ENCODE measurements at places on chromosomes 11 and 22.

DNA sequence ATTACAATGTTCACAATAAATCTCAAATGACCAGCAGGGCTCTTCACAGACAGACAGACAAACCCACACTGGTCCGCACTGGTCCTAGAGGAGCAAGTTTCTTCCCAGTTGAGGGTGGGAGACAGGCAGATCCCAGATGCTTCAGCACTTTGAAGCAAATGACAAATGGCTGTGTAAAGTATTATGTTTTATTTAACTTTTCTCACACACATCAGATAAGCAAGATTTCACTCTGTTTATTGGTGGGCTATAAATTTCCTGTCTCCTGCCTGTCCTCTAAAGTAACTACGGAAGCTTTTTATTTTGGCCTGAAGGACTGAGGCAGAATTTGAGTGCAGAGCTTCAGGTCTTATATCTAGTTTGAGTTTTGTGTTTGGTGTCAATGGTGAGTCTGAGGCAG lies 174.7 kb upstream of the MTNR1B start:
- no peak overlapping the region for H3K4me3 ChIP-seq
- peaks cover 9% of the 10 kb centered on the region for H3K36me3 ChIP-seq
- no peaks in the 10 kb centered on the region for H3K27me3 ChIP-seq
- H3K27ac ChIP-seq = no peak overlapping the region
- no peaks in the 10 kb centered on the region for H3K4me1 ChIP-seq

- no peak overlapping the region for H3K4me3 ChIP-seq
- no peaks in the 10 kb centered on the region for H3K36me3 ChIP-seq
- no peaks in the 10 kb centered on the region for H3K27me3 ChIP-seq
- no peak for DNase-seq
Observed at GRCh38 chr11:101211407-101211975, 81.9 kb upstream of the PGR start.

GRCh38 chr11:93740031-93740729 lies 1.1 kb downstream of the TAF1D start:
- no peaks in the 10 kb centered on the region for H3K27me3 ChIP-seq
- H3K36me3 ChIP-seq = peaks cover 14% of the 10 kb centered on the region
- peaks cover 56% of the 10 kb centered on the region for H3K4me1 ChIP-seq
- H3K27ac ChIP-seq = no peak overlapping the region

- no peak for DNase-seq
- H3K4me3 ChIP-seq = no peak overlapping the region
- no peaks in the 10 kb centered on the region for H3K4me1 ChIP-seq
- peaks cover 22% of the 10 kb centered on the region for H3K36me3 ChIP-seq
- no peak overlapping the region for H3K27ac ChIP-seq
Observed at GRCh38 chr11:65981972-65982823, 19.8 kb downstream of the EIF1AD start.

GRCh38 chr11:116861539-116861938 lies 24.1 kb upstream of the APOA1 start:
- DNase-seq = no peak
- H3K27ac ChIP-seq = no peak overlapping the region
- H3K36me3 ChIP-seq = peaks cover 51% of the 10 kb centered on the region
- H3K4me1 ChIP-seq = no peaks in the 10 kb centered on the region

- H3K36me3 ChIP-seq = no peaks in the 10 kb centered on the region
- H3K27ac ChIP-seq = no peak overlapping the region
- H3K4me3 ChIP-seq = no peak overlapping the region
- H3K4me1 ChIP-seq = no peaks in the 10 kb centered on the region
- H3K27me3 ChIP-seq = no peaks in the 10 kb centered on the region
Observed at GRCh38 chr11:110031171-110031570, 62.0 kb upstream of the ZC3H12C start.

- no peak overlapping the region for H3K27ac ChIP-seq
- no peak overlapping the region for H3K4me3 ChIP-seq
- no peaks in the 10 kb centered on the region for H3K4me1 ChIP-seq
- DNase-seq = no peak
- H3K27me3 ChIP-seq = no peaks in the 10 kb centered on the region
Observed at GRCh38 chr11:102528618-102529017, 1.9 kb downstream of the MMP7 start.

DNA sequence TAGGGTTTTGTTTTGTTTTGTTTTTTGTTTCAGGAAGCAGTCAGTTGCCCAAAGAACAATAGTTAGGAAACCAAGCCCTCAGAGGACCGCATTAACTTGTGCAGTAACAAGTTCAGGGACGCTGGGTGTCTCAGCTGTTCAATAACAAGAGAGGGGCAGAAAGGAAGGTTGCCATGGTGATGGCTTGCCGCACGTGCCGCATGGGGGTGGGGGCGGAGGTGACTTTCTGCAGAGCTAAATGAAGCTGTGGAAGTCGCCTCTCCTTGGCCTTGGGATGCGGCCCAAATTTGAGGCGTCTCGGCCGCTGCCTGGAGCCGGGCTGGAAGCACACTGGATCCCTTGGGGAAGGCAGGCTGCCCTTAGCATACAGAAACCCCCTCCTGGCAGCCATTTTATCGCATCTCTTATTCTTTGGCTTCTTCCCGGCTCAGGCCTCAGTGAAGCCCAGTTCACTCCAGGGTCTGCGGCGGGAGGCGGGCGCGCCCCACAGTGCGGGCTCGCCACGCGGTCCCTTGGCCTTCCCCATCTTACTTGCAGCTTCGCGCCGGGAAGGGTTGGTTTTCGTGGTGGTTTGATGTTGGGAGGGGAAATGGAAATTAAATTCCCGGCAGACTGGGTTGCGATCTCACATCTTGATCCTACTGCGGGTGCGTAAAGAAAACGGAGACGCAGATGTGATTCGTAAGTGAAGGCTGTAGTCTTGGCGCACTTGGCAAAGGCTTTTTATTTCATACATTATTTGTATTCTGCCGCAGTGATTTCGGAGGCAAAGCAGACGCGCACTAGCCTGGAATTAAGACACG lies 94.3 kb downstream of the SLC17A6 start:
- H3K36me3 ChIP-seq = no peaks in the 10 kb centered on the region
- H3K4me1 ChIP-seq = no peaks in the 10 kb centered on the region
- no peak for DNase-seq
- H3K27me3 ChIP-seq = no peaks in the 10 kb centered on the region
- no peak overlapping the region for H3K27ac ChIP-seq

GRCh38 chr11:67308031-67308866 lies 4.9 kb downstream of the SSH3 start:
- peaks cover 22% of the 10 kb centered on the region for H3K36me3 ChIP-seq
- H3K27me3 ChIP-seq = no peaks in the 10 kb centered on the region
- DNase-seq = no peak
- H3K4me3 ChIP-seq = no peak overlapping the region

DNA sequence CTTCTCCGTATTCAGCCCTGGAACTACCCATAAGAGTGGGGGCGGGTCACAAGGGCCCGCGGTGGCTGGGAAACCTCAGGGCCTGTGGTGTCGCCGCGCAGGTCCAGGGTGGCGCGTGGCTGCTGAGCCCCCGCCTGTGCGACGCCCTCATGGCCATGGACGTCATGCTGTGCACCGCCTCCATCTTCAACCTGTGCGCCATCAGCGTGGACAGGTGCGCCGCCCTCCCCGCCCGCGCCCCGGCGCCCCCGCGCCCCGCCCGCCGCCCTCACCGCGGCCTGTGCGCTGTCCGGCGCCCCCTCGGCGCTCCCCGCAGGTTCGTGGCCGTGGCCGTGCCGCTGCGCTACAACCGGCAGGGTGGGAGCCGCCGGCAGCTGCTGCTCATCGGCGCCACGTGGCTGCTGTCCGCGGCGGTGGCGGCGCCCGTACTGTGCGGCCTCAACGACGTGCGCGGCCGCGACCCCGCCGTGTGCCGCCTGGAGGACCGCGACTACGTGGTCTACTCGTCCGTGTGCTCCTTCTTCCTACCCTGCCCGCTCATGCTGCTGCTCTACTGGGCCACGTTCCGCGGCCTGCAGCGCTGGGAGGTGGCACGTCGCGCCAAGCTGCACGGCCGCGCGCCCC lies 2.4 kb downstream of the DRD4 start:
- H3K36me3 ChIP-seq = peaks cover 22% of the 10 kb centered on the region
- DNase-seq = no peak
- H3K27me3 ChIP-seq = no peaks in the 10 kb centered on the region
- H3K4me1 ChIP-seq = peaks cover 15% of the 10 kb centered on the region
- H3K4me3 ChIP-seq = no peak overlapping the region

GRCh38 chr11:96578379-96578778 lies 188.6 kb downstream of the JRKL start:
- no peaks in the 10 kb centered on the region for H3K27me3 ChIP-seq
- no peaks in the 10 kb centered on the region for H3K36me3 ChIP-seq
- no peak overlapping the region for H3K4me3 ChIP-seq

GRCh38 chr11:117953024-117953671 lies 23.9 kb upstream of the TMPRSS13 start:
- no peak overlapping the region for H3K27ac ChIP-seq
- H3K4me3 ChIP-seq = no peak overlapping the region
- H3K36me3 ChIP-seq = no peaks in the 10 kb centered on the region
- no peak for DNase-seq
- no peaks in the 10 kb centered on the region for H3K4me1 ChIP-seq

GRCh38 chr11:118856314-118856713 lies 27.4 kb upstream of the CXCR5 start:
- no peaks in the 10 kb centered on the region for H3K27me3 ChIP-seq
- H3K36me3 ChIP-seq = no peaks in the 10 kb centered on the region
- H3K27ac ChIP-seq = no peak overlapping the region
- no peaks in the 10 kb centered on the region for H3K4me1 ChIP-seq
- no peak for DNase-seq

- H3K36me3 ChIP-seq = no peaks in the 10 kb centered on the region
- DNase-seq = no peak
- no peak overlapping the region for H3K4me3 ChIP-seq
- no peak overlapping the region for H3K27ac ChIP-seq
Observed at GRCh38 chr11:11478687-11479086, 125.6 kb upstream of the CSNK2A3 start.

- no peaks in the 10 kb centered on the region for H3K36me3 ChIP-seq
- no peak overlapping the region for H3K4me3 ChIP-seq
- H3K4me1 ChIP-seq = no peaks in the 10 kb centered on the region
- DNase-seq = no peak
Observed at GRCh38 chr11:75022296-75022695, 33.6 kb downstream of the NEU3 start.

DNA sequence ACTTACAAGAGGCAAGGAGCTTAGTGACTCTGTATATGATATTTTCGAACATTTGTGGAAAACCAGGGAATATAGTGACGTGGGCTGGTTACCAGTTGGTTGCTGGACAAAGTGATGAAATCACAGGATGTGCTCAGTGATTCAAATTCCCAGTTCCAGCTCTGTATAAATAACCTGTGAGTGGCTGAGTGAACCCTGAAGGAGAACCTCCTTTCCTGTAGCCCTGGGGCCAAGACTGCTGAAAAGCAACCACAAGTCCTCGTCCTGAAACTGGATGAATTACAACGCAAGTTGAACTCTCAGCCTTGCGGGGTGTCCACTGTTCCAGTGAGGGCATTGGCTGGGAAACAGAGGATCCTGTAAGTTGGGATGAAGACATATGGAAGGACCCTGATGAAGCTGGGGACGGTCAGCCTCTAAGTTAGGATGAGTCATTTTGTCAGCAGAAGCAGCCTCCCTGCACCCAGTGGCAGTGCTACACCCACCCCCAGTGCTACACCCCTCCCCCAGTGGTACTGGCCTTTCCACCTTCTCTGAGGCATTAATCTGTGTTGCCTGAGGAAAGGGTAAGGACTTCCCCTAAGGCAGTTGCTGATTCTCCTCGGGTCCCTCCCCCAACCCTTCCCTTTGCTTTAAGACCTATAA lies 22.0 kb upstream of the CD81 start:
- H3K27me3 ChIP-seq = no peaks in the 10 kb centered on the region
- no peaks in the 10 kb centered on the region for H3K4me1 ChIP-seq
- H3K4me3 ChIP-seq = no peak overlapping the region
- H3K27ac ChIP-seq = no peak overlapping the region
- H3K36me3 ChIP-seq = no peaks in the 10 kb centered on the region

DNA sequence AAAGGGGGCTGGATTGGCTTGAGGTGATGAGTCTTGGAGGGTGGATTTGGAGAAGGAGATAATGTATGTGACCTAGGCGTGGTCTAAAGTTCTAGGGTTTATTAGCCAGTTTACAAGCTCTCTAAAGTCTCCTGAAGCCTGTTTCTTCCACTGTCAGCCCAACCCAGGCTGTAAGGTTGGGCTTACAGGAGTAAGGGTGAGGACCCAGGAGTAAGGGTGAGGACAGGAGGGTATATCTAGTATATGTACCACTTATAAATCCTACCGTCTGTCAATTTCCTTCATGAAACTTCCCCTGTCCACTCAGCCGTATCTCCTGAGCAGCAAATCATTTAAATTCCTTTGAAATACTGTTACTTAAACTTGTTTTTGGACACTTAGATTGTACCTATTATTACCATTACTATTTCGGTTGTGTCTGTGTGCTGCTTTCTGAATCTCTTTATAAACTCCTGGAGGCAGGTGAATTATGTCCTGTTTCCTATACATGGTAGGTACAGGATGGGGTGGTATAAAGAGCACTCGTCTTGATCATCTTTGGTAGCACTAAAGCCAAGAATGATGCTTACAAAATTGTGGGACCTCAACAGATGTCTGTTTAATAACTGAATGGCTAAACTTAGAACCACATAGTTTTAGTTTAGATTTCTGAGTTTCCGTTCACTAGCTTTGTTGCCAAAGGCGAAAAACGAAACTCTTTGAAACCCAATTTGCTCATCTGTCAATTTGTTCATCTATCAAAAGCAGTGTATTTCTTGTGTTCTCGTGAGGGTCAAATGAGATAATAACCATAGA lies 192.0 kb downstream of the GRIK4 start:
- no peak overlapping the region for H3K4me3 ChIP-seq
- no peak for DNase-seq
- H3K27me3 ChIP-seq = no peaks in the 10 kb centered on the region
- H3K4me1 ChIP-seq = no peaks in the 10 kb centered on the region

DNA sequence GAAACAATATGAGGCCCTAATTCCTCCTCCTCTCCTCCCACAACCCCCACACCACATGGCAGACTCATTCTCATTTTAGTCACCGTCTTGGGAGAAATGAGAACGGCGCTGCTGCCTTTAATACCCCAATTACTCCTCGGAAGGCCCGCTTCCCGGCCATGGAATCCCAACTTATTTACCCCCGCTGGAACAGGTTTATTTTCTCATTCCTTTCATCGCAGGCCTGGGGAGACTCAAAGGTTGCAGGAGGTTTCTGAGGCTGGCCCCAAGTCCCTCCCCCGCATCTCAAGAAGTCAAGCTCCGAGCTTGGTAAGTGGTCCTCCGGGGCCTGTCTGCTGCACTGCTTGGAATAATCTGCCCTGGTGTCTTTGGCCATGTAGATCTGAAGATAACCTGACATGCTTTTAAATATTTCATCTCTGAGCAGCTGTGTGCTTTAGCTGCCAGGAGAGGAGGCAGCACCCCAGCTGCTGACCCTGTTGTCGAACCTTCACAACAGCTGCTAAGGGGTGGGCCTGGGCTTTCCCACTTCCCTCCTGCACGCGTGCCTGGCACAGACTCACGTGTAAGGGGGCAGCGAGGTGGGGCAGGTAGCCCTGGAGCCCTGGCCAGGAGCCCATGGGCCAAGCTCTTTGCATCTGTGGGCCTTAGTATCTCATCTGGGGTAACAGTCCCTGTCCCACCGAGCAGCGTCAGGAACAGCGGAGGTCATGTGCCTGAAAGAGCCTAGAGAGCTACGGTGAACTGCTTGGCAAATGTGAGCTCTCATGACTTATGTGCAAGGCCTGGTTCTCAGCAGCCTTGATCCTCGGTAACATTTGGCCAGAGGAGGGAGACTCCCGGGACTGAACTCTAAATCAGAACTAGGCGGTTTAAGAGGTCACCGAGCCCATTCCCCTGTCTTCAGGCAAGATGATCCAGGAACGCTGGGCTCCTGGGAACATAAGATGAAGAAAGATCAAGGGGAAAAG lies 164.6 kb downstream of the ST3GAL4 start:
- H3K27me3 ChIP-seq = no peaks in the 10 kb centered on the region
- no peak overlapping the region for H3K4me3 ChIP-seq
- H3K36me3 ChIP-seq = no peaks in the 10 kb centered on the region
- H3K27ac ChIP-seq = no peak overlapping the region

- H3K27me3 ChIP-seq = no peaks in the 10 kb centered on the region
- H3K36me3 ChIP-seq = no peaks in the 10 kb centered on the region
- peaks cover 42% of the 10 kb centered on the region for H3K4me1 ChIP-seq
- peak within 1 kb of the TSS; percentile 60 for H3K27ac ChIP-seq
- H3K4me3 ChIP-seq = peak within 1 kb of the TSS; percentile 77
Observed at GRCh38 chr11:130448416-130449309, at the start of gene ADAMTS15. ADAMTS15 (plus strand) TSS chr11:130448645; CDS start chr11:130448974, 329 bp downstream.
